ENCODE measurements at places on chromosomes 2 and 18.

DNA sequence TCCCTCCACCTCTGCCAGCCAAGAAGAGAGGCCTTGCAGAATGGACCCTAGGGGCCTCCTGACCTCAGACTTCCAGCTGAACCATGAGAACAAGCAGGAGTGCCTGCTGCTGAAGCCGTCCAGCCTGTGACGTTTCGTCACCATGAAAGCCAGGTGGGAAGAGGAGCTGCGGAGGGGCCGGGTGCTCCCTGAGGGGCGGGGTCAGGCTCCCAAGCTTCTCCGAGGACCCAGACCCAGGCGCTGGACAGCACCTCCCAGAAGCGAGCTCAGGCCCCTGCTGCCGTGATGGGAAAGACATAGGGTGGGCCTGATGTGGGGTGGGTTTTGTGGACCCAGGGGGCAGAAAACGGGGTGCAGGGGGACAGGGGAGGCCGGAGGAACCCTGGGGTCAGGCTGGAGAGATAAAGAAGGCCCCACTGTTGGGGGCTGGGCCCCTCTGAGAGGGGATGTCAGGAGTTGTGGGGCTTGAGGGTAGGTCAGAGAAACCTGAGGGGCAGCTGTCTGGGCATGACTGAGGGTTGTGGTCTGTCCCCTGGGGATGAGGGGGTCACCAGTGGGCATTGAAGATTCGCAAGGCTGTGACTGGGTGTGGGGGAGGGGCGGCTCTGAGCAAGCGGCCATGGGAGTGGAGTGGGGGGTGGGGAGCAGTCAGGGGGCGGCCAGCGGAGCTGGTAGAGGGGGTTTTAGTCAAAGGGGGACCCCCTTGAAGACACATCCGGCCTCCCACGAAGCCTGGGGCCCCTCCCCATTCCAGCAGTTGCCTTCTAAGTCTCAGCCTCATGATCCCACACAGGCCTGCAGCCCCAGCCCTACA is 73.4 kb upstream of the ODC1 start:
- no peak for DNase-seq

- no peak for DNase-seq
These were observed 27.2 kb upstream of the DOCK10 start for GRCh38 chr2:225069477-225069876.

DNA sequence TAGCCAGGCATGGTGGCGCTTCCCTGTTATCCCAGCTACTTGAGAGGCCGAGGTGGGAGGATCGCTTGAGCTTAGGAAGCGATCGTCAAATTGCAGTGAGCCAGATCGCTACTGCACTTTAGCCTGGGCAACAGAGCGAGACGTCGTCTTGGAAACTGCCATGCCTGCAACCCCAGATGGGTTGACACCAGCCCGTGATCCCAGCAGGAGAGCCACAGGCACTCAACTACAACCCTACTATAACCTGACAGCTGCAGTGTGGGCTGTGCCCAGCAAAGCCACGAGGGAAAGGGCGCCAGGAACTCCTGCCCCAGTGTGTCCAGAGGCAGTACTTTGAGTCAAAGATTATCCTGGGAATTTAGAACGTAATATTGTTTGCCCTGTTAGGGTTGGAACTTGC is 85.6 kb downstream of the SS18 start:
- no peak for DNase-seq

GRCh38 chr18:45282101-45282812 is 333.0 kb upstream of the SLC14A2 start:
- no peak for DNase-seq

DNA sequence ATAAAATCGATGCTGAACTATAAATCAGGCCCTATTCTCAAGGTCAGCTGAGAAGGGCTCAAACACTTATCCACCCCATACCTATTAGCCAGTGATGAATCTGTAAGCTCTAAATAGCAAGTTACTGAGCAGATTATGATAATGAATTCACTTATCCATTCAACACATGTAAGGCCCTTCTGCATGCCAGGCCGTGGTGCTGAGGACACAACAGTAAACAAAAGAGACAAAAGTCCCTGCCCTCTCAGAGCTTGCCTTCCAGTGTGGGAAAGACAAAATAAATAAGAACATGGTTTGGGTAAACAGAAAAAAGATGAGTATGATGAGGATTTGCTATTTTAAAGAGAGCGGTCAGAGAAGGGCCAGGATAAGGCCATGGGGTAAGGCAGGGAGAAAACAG is 11.7 kb downstream of the TTC32 start:
- DNase-seq: no peak

GRCh38 chr18:62325806-62326645 is 916 bp downstream of the TNFRSF11A start:
- DNase-seq: no peak

DNA sequence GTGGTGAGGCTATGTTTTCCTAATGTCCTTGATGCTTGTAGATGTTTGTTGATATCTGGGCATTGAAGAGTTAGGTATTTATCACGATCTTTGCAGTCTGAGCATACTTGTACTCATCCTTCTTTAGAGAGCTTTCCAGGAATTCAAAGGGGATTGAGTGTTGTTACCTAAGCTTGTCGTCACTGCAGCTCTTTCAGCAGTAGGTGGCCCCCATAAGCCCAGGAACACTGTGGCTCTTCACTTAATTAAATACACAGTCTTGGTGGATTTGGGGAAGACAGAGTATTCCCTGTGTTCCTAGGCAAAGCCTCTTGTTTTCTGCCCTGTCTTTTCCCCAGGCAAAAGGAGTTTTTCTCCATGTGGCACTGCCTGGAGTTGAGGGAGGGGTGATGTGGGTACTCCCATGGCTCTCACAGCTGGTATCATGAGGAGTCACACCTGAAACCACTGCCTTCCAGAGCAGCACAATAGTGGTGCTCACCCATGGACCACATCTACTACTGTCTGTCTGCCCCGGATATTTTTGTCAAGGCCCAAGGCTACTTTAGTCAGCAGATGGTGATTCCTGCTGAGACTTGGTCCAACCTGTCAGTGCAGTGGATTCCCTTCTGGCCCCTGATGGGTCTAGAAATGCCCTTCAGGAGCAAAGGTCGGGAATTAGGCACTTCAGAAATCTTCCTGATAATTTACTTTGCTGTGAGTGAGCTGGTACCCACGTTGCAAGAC is 95.7 kb downstream of the GALNT13 start:
- no peak for DNase-seq

DNA sequence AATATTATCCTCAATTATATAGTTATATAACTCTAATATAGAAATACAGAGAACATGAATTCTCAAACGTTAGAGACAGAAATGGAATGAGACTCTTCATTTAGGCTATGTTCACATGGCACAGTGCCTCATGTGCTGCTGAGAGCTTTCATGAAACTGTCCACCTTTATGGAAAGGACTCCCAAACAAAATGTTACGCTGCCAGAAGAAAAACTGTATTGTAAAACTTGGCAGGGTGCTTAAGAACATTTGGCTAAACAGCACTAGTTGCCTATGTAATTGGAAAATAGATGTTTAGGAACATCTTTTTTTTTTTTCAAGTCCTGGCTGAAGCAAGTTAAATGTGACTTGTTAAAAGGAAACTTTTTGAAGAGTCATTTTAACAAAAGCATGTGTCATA is 396.0 kb downstream of the ERBB4 start:
- DNase-seq: no peak

DNA sequence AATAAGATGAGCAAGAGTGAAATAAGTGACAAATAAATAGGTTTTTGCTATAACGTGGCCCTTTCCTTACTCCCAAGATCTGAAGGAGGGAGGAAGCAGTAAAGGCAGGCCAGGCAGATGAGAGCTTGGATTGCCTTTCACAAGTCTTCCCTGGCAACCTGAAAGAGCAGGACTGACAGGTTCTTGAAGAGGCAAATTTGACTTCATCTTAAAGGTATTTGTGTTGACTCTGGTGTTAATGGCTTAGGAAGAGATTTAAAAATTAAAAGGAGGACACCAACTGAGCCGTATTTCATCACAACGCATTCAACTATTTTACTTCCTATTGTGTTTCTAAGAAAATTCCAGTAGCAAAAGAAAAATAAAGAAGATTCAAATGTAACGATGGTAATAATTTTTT is 3.2 kb downstream of the STRN start:
- no peak for DNase-seq

DNA sequence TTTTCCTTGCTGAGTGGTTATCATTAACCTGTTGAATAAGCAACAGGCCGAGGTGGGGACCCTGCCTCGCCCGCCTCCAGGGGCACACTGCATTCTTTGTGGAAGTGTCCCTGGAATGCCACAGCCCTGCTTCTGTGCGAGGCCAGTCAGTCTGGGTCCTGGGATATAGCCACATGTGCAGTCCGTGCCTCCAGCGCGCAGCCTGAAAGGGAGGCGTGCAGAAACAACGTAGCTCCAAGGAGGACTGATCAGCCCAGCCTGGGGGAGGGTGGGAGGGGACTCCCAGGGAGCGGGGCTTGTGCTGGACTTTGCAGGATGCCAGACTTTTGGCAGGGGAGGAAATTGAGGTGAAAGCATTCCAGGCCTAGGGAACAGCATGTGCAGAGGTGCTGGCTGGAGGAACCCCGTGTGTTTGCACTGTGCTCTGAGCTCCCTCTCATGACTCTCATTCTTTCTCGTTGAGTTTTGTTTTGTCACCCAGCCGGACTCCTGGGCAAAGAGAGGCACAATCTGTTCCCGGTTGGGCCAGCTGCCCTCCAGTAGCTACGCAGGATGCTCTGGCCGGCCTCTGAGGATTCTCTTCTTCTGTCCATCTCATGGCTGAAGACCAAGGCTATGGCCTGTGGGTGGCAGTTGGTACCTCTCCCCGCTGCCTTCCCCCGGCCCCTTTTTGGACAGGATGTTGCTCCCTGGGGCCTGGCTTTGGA is 39.7 kb downstream of the HPCAL1 start:
- no peak for DNase-seq

DNA sequence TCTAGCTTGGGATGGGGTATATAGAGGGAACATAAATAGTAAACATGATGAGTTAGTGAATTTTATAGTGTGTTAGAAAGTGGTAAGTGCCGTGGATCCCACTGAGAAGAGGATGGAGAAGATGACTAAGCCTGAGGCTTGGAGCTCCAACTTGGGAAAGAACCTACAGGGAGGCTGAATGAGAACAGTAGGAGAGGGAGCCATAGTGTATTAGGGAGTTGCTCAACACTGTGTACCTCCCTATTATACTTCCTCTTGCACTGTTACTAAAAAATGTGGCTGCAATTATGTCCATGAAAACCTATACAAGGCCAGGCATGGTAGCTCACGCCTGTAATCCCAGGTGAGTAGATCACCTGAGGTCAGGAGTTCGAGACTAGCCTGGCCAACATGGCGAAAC is 2.9 kb upstream of the SLC19A3 start:
- DNase-seq: no peak

- DNase-seq: no peak
These were observed 502.9 kb upstream of the ZEB2 start for GRCh38 chr2:145022666-145023333.

DNA sequence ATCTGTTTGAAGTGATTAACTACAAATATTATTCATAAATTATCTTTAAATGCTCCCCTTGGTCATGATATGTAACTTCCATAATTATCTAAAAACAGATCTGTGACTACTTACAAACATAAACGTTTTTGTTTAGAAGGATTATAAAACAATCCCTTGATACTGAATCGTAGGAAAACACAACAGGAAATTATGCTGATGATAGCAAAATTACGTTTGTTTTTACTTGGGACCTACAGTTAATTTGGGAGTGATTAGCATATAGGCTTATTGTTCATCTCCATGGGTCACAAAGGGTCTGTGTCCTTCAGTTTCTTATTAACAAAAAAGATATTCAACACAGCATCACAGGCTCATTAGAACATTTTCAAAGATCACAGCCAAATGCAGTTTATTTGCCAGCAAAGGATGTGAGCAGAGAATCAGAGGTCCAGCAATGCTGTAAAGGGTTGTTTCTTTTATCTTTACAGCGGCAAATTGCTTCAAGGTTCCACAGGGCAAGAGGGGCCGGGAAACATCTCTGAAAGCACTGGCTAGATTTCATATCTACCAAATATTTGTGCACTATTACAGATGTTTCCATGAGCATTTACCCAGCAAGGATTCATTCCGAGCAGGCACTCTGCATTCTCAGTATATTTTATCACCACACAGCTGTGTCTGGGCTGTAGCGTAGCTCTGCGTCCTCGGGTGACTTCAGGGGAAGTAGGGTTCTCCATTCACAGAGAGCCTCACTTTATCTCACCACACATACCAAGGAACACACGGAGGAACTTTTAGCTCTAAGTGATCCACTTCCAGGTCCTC is 4.1 kb downstream of the CCDC195 start:
- no peak for DNase-seq

- DNase-seq: no peak
These were observed 229.5 kb downstream of the ATAD2B start for GRCh38 chr2:23697256-23698075.

- peak; percentile 19 for DNase-seq
These were observed 19.6 kb upstream of the KCNG3 start for GRCh38 chr2:42513252-42513918.

Measured in RKO (cell line).